Left ventricle myocardium inferior (tissue), 1 donor: ENCODE measurements at places on chromosomes 12 and 14. TPM values are rescaled to one million over a fixed set of nuclear protein-coding genes. Genes with fewer than 3 reads are reported as not detected.

VRK1 gene
- 6.5 TPM for total RNA-seq

ADAM21 gene
- total RNA-seq: 0.38 TPM

CIPC gene
- 70.3 TPM for total RNA-seq

WNT1 gene
- total RNA-seq: not detected

IFNG-AS1 gene
- total RNA-seq: 0.58 TPM

P2RX2 gene
- not detected for total RNA-seq

KCNC2 gene
- total RNA-seq: not detected

GPR65 gene
- total RNA-seq: 0.25 TPM

C14orf180 gene
- total RNA-seq: 44.1 TPM

CCDC196 gene
- total RNA-seq: not detected

SERPINA3 gene
- total RNA-seq: 45.5 TPM

GDF3 gene
- total RNA-seq: 0.19 TPM

KCNA5 gene
- total RNA-seq: 2.6 TPM

RASAL1 gene
- total RNA-seq: not detected

ACSM4 gene
- not detected for total RNA-seq

PRKCH gene
- total RNA-seq: 18.4 TPM

GRCh38 chr12:71935594-71935993, 3.1 kb upstream of the TPH2 start:
- no peak overlapping the region for H3K4me3 ChIP-seq
- no peaks in the 10 kb centered on the region for H3K36me3 ChIP-seq
- peaks cover 4% of the 10 kb centered on the region for H3K4me1 ChIP-seq

DNA sequence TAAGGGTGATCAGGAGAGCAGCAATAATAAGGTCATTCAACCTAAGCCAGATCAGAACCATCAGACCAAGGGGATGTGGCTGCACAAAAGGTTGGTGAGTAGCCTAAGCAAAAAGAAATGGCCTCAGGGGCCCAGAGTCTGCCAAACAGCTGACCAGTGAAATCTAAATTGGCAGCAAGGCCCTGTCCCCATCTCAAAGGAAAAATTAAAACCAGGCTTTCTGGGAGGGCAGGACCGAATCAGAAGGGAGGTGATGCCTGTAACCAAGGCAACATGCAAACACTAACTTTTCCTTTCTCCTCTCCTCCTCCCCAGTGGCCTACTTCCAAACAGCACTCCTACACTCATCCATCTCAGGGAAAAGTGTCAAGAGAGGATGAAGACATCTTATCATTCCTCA, 256.4 kb downstream of the NUAK1 start:
- no peaks in the 10 kb centered on the region for H3K27me3 ChIP-seq
- no peaks in the 10 kb centered on the region for H3K4me1 ChIP-seq
- DNase-seq: peak; percentile 33
- no peak overlapping the region for H3K27ac ChIP-seq
- H3K36me3 ChIP-seq: no peaks in the 10 kb centered on the region
- H3K4me3 ChIP-seq: no peak overlapping the region

DNA sequence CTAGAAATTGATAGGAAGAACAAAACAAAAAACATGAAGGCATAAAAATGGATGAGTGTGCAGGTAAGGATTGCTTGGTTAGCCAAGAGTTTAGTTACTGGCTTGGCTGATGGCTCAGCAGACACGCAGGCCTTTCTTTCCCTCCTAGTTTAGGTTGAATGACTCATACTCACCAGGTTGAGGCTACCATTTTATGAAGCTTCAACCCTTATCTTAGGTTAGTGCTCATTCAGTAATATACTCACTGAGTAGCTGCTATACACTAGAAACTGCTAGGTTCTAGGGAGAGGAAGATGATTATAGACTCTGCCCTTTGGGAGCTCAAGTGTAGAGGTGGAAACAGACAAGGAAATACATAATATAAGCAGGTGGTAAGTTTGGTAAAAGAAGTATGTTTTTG, 6.0 kb downstream of the P3H3 start:
- peaks cover 30% of the 10 kb centered on the region for H3K4me1 ChIP-seq
- peak overlapping the region; percentile 83 for H3K27ac ChIP-seq
- no peak for DNase-seq
- H3K27me3 ChIP-seq: no peaks in the 10 kb centered on the region

- peaks cover 57% of the 10 kb centered on the region for H3K27me3 ChIP-seq
- no peak overlapping the region for H3K27ac ChIP-seq
- no peak overlapping the region for H3K4me3 ChIP-seq
- no peak for DNase-seq
Measured at GRCh38 chr14:96757456-96757855, 39.7 kb upstream of the VRK1 start.

- no peak for DNase-seq
- H3K27me3 ChIP-seq: no peaks in the 10 kb centered on the region
- no peak overlapping the region for H3K4me3 ChIP-seq
- H3K36me3 ChIP-seq: peaks cover 23% of the 10 kb centered on the region
- H3K4me1 ChIP-seq: peaks cover 62% of the 10 kb centered on the region
- no peak overlapping the region for H3K27ac ChIP-seq
Measured at GRCh38 chr12:29768372-29768771, 15.4 kb downstream of the TMTC1 start.

DNA sequence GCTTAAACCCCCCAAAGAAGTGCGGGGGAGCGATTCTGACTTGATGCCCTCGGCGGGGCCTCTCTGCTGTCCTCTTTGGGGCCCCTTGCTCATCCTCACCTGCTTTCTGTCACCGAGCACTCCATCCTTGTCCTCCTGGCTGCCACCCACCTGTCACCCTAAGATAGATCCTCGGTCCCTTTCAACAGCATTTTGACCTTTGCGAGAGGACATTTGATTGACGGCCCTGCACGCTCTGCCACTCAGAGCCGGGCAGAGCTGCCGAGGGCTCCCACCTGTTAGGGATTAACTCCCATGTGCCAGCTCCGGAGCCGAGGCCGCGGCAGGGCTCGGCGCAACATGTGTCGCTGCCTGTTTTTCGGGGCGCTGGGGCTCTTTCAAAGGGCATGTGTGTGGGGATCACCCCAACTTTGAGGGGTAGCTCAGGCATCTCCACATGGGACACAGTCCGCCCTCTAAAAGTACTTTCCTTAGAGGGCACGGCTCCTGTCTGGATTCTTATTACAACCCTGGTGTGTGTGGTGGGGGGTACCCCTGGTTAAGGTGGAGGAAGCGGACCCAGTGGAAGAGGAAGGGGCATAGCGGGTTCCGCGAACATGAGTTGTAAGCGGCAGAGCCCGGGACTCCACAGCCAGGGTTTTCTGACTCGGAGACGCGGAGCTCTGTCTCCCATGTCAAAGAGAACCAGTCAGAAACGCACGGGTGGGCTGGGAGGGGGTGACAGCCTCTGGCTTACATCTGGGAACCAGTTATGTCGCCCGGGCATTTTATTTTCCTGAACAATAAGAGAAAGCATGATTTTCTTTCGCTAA, 811 bp upstream of the MEG3 start:
- no peak overlapping the region for H3K27ac ChIP-seq
- no peaks in the 10 kb centered on the region for H3K36me3 ChIP-seq
- peaks cover 96% of the 10 kb centered on the region for H3K27me3 ChIP-seq
- peaks cover 4% of the 10 kb centered on the region for H3K4me1 ChIP-seq
- DNase-seq: no peak

DNA sequence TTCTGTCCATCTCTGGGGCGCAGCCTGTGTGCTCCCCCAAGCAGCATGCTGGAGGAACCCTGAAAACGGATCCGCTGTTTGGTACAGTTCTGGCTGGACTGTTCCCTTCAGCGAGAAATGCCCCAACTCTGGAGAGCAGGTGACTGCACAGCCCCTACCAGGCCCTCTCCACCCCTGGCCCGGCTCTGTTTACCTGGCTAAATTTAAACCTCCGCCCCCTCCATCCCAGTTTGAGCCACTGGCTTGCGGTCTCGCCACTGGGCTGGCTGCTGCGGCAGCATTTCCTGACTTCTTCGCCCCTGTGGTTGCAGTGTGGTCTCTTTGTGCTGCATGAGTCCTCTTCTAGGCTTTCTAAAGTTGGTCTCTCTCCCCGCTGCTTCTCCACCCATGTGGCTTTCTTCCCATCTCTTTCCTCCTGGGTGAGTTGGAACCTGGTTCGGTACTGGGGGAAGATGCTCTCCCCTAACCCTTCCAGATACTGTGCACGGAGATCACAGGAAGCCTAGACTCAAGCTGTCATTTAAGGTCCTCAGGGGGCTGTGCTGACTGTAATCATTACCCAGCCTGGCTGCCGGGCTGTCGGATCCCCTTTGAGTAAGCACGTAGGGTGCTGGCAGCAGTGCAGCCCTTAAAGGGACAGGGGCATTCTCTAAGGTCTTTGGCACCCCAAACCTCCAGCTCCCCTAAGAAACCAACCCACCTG, 60.6 kb downstream of the FBXL14 start:
- no peaks in the 10 kb centered on the region for H3K36me3 ChIP-seq
- no peak overlapping the region for H3K4me3 ChIP-seq
- peaks cover 17% of the 10 kb centered on the region for H3K4me1 ChIP-seq
- H3K27me3 ChIP-seq: peaks cover 73% of the 10 kb centered on the region

DNA sequence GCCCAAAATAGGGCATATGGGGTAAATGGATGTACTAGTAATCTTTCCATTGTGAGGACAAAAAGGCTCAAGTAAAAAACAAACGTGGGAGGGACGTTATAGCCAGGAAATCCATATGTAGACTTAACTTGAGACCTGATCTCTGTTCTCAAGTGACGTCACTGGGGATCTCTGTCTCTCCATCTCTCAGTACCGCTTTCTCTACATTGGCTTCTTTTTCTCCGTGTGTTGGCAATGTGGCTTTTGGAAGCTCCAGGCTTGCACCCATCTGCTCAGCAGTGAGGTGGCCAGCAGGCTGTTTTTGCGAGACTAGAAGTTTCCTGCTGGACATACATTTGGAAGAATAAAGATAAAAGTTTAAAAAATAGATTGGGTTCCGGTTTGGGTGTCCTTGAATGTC, 66.0 kb upstream of the NRXN3 start:
- no peak overlapping the region for H3K27ac ChIP-seq
- peaks cover 23% of the 10 kb centered on the region for H3K27me3 ChIP-seq
- no peaks in the 10 kb centered on the region for H3K36me3 ChIP-seq
- H3K4me1 ChIP-seq: no peaks in the 10 kb centered on the region
- no peak overlapping the region for H3K4me3 ChIP-seq
- DNase-seq: no peak

- no peak for DNase-seq
- H3K27me3 ChIP-seq: no peaks in the 10 kb centered on the region
- H3K36me3 ChIP-seq: no peaks in the 10 kb centered on the region
- H3K4me1 ChIP-seq: no peaks in the 10 kb centered on the region
- no peak overlapping the region for H3K27ac ChIP-seq
Measured at GRCh38 chr14:38122241-38122640, 85.5 kb upstream of the SSTR1 start.

DNA sequence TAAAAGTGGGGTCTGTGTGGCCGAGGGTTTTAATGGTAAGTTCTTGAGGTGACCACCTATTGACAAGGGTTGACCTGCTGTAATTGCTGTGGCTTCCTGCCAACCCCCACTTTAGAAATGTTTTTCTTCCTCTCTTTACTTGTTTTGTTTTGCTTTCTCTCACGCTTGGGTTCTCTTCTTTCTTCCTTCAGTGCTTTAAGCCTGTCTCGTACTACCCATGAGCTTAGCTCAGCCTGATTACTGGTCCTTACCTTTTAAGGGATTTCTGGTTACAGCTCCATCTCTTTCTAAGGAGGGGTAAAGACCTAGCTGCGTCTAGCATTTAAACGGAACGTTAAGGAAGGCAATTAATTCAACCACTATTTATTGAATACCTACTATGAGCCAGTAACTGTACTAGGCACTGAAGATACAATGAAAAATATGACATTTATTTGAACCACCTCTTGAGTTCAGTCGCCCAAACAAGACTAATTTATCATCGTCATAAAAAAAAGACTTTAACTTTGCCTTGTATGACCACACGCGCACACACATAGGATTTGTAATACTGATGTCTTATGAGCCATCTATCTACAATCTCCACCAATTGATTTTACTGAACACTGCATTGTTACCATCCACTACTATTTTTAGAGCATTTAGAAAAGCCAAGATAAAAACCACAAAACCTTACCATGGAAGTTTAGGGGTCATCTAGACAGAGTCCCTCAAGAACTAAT, 888 bp upstream of the PPP1R12A start:
- H3K4me1 ChIP-seq: peaks cover 64% of the 10 kb centered on the region
- peak overlapping the region; percentile 92 for H3K4me3 ChIP-seq
- H3K27ac ChIP-seq: peak overlapping the region; percentile 96
- no peak for DNase-seq
- H3K27me3 ChIP-seq: no peaks in the 10 kb centered on the region

GRCh38 chr12:119592232-119592631, 1.3 kb upstream of the TMEM233 start:
- no peak overlapping the region for H3K27ac ChIP-seq
- H3K4me1 ChIP-seq: peaks cover 38% of the 10 kb centered on the region
- peaks cover 81% of the 10 kb centered on the region for H3K27me3 ChIP-seq
- DNase-seq: no peak

GRCh38 chr12:46904406-46905238, 78.8 kb upstream of the SLC38A4 start:
- no peaks in the 10 kb centered on the region for H3K4me1 ChIP-seq
- no peak for DNase-seq
- no peaks in the 10 kb centered on the region for H3K36me3 ChIP-seq
- no peak overlapping the region for H3K4me3 ChIP-seq
- no peak overlapping the region for H3K27ac ChIP-seq
- no peaks in the 10 kb centered on the region for H3K27me3 ChIP-seq

- peaks cover 64% of the 10 kb centered on the region for H3K4me1 ChIP-seq
- H3K27me3 ChIP-seq: no peaks in the 10 kb centered on the region
- H3K27ac ChIP-seq: no peak overlapping the region
- H3K36me3 ChIP-seq: peaks cover 7% of the 10 kb centered on the region
- peak overlapping the region; percentile 79 for H3K4me3 ChIP-seq
Measured at GRCh38 chr14:74710480-74710879, 2.4 kb downstream of the AREL1 start.

- H3K4me3 ChIP-seq: no peak overlapping the region
- H3K36me3 ChIP-seq: no peaks in the 10 kb centered on the region
- no peaks in the 10 kb centered on the region for H3K27me3 ChIP-seq
- no peak for DNase-seq
- no peaks in the 10 kb centered on the region for H3K4me1 ChIP-seq
Measured at GRCh38 chr12:110763583-110763982, 20.9 kb upstream of the PPP1CC start.

GRCh38 chr12:44647917-44648690, 228.0 kb downstream of the NELL2 start:
- no peaks in the 10 kb centered on the region for H3K27me3 ChIP-seq
- H3K4me3 ChIP-seq: no peak overlapping the region
- H3K36me3 ChIP-seq: no peaks in the 10 kb centered on the region
- H3K4me1 ChIP-seq: no peaks in the 10 kb centered on the region

DNA sequence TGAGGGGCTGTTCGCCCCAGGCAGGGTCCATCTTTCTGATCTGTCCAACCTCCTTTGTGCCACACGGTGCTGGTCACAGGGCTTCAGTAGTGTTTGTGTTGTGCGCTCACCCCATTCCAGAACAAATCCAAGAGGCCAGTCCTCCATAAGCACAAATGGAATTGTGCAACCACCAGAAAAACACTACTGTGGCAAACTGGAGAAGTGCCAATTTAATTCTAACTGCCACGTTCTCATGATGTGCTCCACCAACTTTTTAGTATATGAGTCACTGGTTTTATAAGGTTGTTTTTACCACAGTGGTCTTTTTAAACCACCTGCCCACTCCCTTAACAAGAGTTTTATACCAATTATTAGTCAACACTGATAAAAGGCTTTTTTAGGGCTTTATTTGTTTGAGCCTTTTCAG, 380.2 kb downstream of the NAV3 start:
- no peaks in the 10 kb centered on the region for H3K36me3 ChIP-seq
- H3K27ac ChIP-seq: peak overlapping the region; percentile 65
- no peaks in the 10 kb centered on the region for H3K4me1 ChIP-seq
- H3K27me3 ChIP-seq: no peaks in the 10 kb centered on the region
- H3K4me3 ChIP-seq: no peak overlapping the region

GRCh38 chr14:78308079-78308478, 137.9 kb downstream of the NRXN3 start:
- no peaks in the 10 kb centered on the region for H3K4me1 ChIP-seq
- H3K27me3 ChIP-seq: peaks cover 57% of the 10 kb centered on the region
- no peak overlapping the region for H3K4me3 ChIP-seq
- no peaks in the 10 kb centered on the region for H3K36me3 ChIP-seq
- DNase-seq: no peak

GRCh38 chr14:99602788-99603415, 1.1 kb downstream of the CCDC85C start:
- peak overlapping the region; percentile 88 for H3K4me3 ChIP-seq
- DNase-seq: no peak
